ENCODE measurements at places on chromosomes 16 and 17. TPM values are rescaled to one million over a fixed set of nuclear protein-coding genes. Genes with fewer than 3 reads are reported as not detected.

Gene KDM6B
- 0.86 TPM for total RNA-seq

Gene SP2
- total RNA-seq: 2.3 TPM

Gene CD300LB
- total RNA-seq: not detected

Gene CACNG5
- not detected for total RNA-seq

Gene LDHD
- 0.86 TPM for total RNA-seq

Gene ANKFN1
- not detected for total RNA-seq

Gene BRICD5
- under 0.01 TPM for total RNA-seq

Gene TTLL6
- not detected for total RNA-seq

Gene GP1BA
- not detected for total RNA-seq

Gene MFAP4
- 73.0 TPM for total RNA-seq

Gene PPY
- not detected for total RNA-seq

Gene RNU2-1
- total RNA-seq: not detected

Gene EXOC3L1
- not detected for total RNA-seq

Gene MPP2
- total RNA-seq: 0.58 TPM

Gene PRAC1
- total RNA-seq: not detected

Gene TMEM106A
- total RNA-seq: 7.5 TPM
